GM13976 (cell line): ENCODE measurements at places on chromosomes 2 and 18.

- no peak for DNase-seq
These were observed 18.9 kb upstream of the PDIA6 start for GRCh38 chr2:10831400-10831985.

GRCh38 chr2:238879043-238879442, 31.2 kb downstream of the TWIST2 start:
- DNase-seq, result no peak

DNA sequence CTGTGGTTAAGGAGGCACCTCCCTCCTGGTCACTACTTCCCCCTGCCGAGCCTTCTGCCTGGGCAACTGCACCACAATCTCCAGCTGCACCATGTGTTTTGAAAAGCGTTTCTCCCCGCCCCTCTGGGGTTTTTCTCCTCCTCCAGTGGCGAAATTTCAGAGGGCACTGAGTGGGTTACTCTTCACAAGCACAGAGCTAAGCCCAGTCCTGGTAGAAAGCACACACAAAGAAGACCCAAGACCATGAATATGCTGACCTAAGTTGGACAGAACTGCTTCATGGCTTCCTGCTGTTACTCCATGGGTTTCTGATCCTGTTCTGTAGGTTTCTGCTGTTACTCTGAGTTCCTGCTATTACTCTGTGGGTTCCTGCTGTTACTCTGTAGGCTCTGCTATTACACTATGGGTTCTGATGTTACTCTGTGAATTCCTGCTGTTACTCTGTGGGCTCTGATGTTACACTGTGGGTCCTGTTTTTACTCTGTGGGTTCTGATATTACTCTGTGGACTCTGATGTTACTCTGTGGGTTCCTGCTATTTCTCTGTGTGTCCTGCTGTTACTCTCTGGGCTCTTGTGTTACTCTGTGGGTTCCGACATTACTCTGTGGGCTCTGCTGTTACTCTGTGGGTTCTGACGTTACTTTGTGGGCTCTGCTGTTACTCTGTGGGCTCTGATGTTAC, 216.6 kb downstream of the RTP5 start:
- no peak for DNase-seq

GRCh38 chr18:22912835-22913234, 20.3 kb upstream of the RBBP8 start:
- DNase-seq, result no peak

DNA sequence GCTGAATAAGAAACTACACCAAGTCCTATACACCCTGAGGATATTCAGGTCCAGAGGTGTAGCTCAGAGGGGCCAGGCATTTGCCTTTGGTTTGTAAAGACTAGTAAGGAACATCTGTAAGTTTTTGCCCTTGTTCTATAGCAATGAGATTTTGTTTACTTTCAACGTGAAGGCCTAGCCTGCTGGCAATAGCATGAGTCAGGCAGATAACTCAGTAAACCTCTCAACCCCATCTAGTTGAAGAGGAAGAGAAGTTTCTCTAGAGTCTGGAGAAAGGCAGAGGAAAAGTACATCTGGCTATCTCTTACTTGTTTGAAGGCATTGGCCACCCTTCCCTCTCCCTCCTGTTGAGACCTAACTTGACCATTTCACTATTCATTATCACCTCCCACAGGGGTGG, 70.3 kb upstream of the ZNF521 start:
- no peak for DNase-seq
